Esophagus muscularis mucosa (tissue), 4 donors: ENCODE measurements at places on chromosomes 4 and X. TPM values are rescaled to one million over a fixed set of nuclear protein-coding genes. Genes with fewer than 3 reads are reported as not detected.

Gene PASD1
- total RNA-seq, result not detected

Gene MND1
- not detected for total RNA-seq

Gene TGIF2LX
- total RNA-seq, result not detected

Gene CLGN
- total RNA-seq, result 2.8 TPM

Gene SPRY1
- 136 TPM for total RNA-seq

Gene DMP1
- total RNA-seq, result not detected

Gene PDE6B
- total RNA-seq, result 5.5 TPM

Gene TREX2
- not detected for total RNA-seq

Gene PDGFRA
- 95.2 TPM for total RNA-seq

Gene MAGEA11
- total RNA-seq, result not detected

Gene TEX11
- not detected for total RNA-seq

Gene RAP2C
- 12.0 TPM for total RNA-seq

Gene AVPR2
- total RNA-seq, result 7.5 TPM

Gene ODAPH
- not detected for total RNA-seq

Gene ETDA
- total RNA-seq, result not detected

Gene ETDB
- total RNA-seq, result not detected

Gene FGA
- not detected for total RNA-seq

Gene SASH3
- 4.2 TPM for total RNA-seq

Gene CSAG3
- total RNA-seq, result not detected

Gene RNF4
- total RNA-seq, result 43.4 TPM

Gene TBC1D8B
- 4.2 TPM for total RNA-seq

Gene TXK
- total RNA-seq, result 0.92 TPM

Gene ARHGAP24
- total RNA-seq, result 30.2 TPM

Gene SLITRK2
- total RNA-seq, result 0.57 TPM

Gene TLR3
- 7.0 TPM for total RNA-seq

Gene ARMCX4
- total RNA-seq, result 12.3 TPM

Gene APLN
- 0.58 TPM for total RNA-seq

Gene GATA1
- total RNA-seq, result not detected

Gene TMEM35A
- total RNA-seq, result 22.9 TPM

Gene XK
- 9.1 TPM for total RNA-seq

Gene HPGDS
- 5.5 TPM for total RNA-seq

Gene CLCN4
- total RNA-seq, result 1.6 TPM

Gene DCAF12L1
- not detected for total RNA-seq

Gene RAB9B
- total RNA-seq, result 8.9 TPM

Gene COX7B
- total RNA-seq, result 247 TPM

Gene TET2
- total RNA-seq, result 22.0 TPM

Gene TLR7
- total RNA-seq, result 1.2 TPM

Gene FRMD7
- total RNA-seq, result not detected

Gene IL13RA2
- total RNA-seq, result 0.52 TPM

Gene GLRB
- total RNA-seq, result 1.7 TPM
